Activated T-cell treated with anti-CD3 and anti-CD28 coated beads, Interleukin-2, amount 50 U/mL, for 72 hours (primary cell): ENCODE measurements at places on chromosomes 7 and 10. TPM values are rescaled to one million over a fixed set of nuclear protein-coding genes. Genes with fewer than 3 reads are reported as not detected.

DNA sequence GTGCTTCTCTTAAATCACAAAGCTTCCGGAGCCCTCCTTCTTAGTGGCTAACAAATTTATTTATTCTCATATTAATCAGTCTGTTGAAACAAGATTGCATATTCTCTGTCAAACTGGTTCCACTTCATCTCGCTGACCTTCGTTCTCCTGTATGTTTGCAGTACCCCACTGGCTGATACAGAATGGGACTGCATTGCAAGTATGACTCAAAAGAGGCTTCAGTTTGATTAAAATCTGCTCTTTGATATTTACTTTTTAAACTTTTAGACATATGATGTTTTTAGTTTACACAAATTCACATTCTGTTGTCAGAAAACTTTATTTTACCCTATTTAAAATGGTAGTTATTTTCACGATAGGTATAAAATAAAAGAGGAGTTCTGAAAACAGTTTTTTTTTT lies 14.3 kb upstream of the ARHGAP12 start:
- no peak overlapping the region for H3K4me3 ChIP-seq
- no peaks in the 10 kb centered on the region for H3K36me3 ChIP-seq
- H3K27me3 ChIP-seq: no peaks in the 10 kb centered on the region
- peaks cover 4% of the 10 kb centered on the region for H3K4me1 ChIP-seq

Gene LDB3
- total RNA-seq: 0.16 TPM

DNA sequence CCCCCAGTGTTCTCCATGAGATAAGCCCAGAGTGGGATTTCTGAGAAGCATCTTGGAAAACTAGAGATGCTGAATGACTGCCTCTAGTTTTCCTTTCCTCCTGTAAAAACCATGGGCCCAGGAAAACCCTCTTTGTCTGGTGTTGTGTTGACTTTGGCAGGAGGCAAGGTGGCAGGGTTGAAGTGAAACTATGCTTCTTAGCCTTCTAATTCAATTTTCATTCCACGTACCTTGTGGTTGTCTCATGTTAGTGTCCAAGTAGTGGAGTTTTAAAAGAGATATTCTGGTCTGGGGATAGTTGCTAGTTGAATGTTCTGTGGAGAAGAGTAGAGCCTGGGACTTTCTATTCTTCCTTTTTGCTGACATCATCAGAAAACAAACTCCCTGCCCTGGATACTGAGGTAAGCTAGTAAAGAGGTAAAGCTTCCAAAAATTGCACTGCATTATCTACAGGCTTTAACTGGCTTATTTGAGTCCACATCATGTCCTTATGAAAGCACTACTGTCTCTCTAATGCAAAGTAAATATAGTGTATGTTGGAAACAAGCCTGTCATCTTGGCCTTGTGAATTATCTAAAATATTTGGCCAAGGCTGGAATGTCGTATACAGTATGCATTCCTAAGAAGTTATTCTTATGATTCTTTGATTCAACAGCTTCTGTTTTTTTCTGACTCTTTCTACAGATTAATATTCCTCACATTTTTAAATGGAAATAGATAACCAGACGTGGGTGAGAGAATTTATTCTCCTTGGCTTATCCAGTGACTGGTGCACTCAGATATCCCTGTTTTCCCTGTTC lies at the start of gene OR2F2:
TSS of gene OR2F2 (plus strand) at position 708 of the 800 bp plus-strand sequence. CDS start at position 708, 0 bp downstream.
- H3K27ac ChIP-seq: no peak within 1 kb of the TSS
- peaks cover 10% of the 10 kb centered on the region for H3K27me3 ChIP-seq

GRCh38 chr7:66047426-66047825 lies 28.2 kb upstream of the ASL start:
- no peaks in the 10 kb centered on the region for H3K36me3 ChIP-seq
- H3K27me3 ChIP-seq: peaks cover 14% of the 10 kb centered on the region
- no peaks in the 10 kb centered on the region for H3K4me1 ChIP-seq
- no peak overlapping the region for H3K27ac ChIP-seq

- no peak overlapping the region for H3K27ac ChIP-seq
- DNase-seq: no peak
- H3K36me3 ChIP-seq: peaks cover 2% of the 10 kb centered on the region
- H3K27me3 ChIP-seq: no peaks in the 10 kb centered on the region
- H3K4me1 ChIP-seq: no peaks in the 10 kb centered on the region
- no peak overlapping the region for H3K4me3 ChIP-seq
These were observed 770.4 kb downstream of the TNS3 start for GRCh38 chr7:46811529-46811928.

Gene IGFBP3
- 2.0 TPM for total RNA-seq

Gene OR2A12
- total RNA-seq: not detected

Gene CALML3
- total RNA-seq: not detected

Gene ITGA8
- total RNA-seq: not detected

GRCh38 chr7:116231949-116232348 lies 21.6 kb downstream of the TES start:
- peaks cover 70% of the 10 kb centered on the region for H3K4me1 ChIP-seq
- H3K27me3 ChIP-seq: no peaks in the 10 kb centered on the region
- H3K27ac ChIP-seq: peak overlapping the region; percentile 48
- peak overlapping the region; percentile 19 for H3K4me3 ChIP-seq

- H3K27me3 ChIP-seq: peaks cover 20% of the 10 kb centered on the region
- no peaks in the 10 kb centered on the region for H3K36me3 ChIP-seq
- H3K4me1 ChIP-seq: no peaks in the 10 kb centered on the region
These were observed 141.5 kb upstream of the CAV2 start for GRCh38 chr7:116357781-116358670.

Gene PRR15
- not detected for total RNA-seq

GRCh38 chr7:35694161-35694783 lies 663 bp downstream of the HERPUD2 start:
- no peaks in the 10 kb centered on the region for H3K27me3 ChIP-seq
- peak; percentile 41 for DNase-seq
- H3K4me3 ChIP-seq: peak overlapping the region; percentile 88
- peaks cover 64% of the 10 kb centered on the region for H3K4me1 ChIP-seq

DNA sequence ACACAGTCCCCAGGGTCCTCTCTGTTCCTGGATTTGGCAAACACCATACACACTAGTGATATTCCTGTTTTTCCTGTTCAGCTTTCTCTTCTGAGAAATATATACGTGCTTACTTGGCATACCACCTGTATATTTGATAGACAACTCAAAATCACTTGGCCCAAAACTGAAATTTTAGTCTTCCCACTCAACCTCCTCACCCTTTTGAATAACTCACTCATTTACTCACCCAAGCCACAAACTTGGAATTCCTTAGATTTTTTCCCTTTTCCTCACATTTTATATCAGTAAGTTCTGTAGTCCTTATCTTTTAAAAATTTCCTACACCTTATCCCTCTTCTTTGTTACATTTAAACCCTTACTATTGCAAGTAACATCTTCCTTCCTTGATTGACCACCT lies 143.4 kb downstream of the PPP1R3A start:
- H3K27me3 ChIP-seq: no peaks in the 10 kb centered on the region
- DNase-seq: no peak
- no peak overlapping the region for H3K4me3 ChIP-seq
- H3K36me3 ChIP-seq: no peaks in the 10 kb centered on the region

Gene SLC18A3
- total RNA-seq: not detected

DNA sequence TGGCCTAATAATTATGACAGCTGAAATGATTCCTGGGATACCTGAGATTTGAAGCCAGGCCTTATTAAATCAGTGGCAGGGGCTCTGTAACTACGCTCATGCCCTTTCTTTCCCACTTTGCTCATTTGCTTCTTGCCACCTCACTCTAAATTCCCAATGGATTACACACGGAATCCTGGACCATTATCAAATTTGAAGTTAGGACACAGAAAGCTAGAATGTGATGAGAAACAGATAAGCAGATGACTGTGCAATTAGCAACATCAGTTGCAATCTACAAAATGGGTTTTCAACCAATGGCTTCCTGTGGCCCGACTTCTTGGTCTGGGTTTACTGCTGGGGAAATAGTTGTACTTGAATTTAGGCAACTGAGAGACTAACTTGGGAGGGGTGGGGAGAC lies 374.3 kb downstream of the INHBA start:
- no peak overlapping the region for H3K27ac ChIP-seq
- no peaks in the 10 kb centered on the region for H3K27me3 ChIP-seq
- H3K4me3 ChIP-seq: no peak overlapping the region
- no peaks in the 10 kb centered on the region for H3K4me1 ChIP-seq

GRCh38 chr10:93701866-93702209 lies 554 bp downstream of the FRA10AC1 start:
- H3K27ac ChIP-seq: no peak overlapping the region
- peaks cover 42% of the 10 kb centered on the region for H3K4me1 ChIP-seq
- H3K36me3 ChIP-seq: peaks cover 4% of the 10 kb centered on the region
- no peak overlapping the region for H3K4me3 ChIP-seq

DNA sequence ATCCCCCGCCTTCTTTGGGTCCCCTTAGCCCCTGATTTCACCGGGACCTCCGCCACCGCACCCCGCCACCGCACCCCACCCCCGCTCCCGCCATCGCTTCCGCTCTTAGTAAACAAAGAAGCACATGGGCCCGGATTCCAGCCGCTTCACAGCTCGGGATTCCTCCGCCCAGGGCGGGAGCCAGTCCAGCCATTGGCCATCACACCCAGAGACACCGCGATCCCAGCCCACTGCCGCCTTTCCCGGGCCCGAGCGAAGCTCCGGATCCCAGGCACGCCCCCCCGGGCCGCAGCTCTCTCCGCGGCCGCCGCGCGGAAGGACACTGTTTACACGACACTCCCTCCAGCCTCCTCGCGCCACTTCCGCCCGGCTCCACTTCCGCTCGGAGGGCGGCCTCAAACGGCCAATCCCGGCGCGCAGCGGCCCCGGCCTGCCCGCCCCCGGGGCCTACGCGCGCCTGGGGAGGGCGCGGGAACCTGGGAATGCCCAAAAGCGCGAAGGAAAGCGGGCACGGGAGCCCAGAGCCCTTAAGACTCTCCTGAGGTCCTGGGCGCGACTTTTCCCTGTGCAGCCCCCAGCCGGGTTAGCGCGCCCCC lies 679 bp downstream of the MCM7 start:
- peak; percentile 90 for DNase-seq
- H3K27ac ChIP-seq: peak overlapping the region; percentile 93

GRCh38 chr10:78657163-78657861 lies 411.5 kb upstream of the ZMIZ1 start:
- H3K27ac ChIP-seq: no peak overlapping the region
- H3K36me3 ChIP-seq: no peaks in the 10 kb centered on the region
- no peaks in the 10 kb centered on the region for H3K4me1 ChIP-seq
- no peak overlapping the region for H3K4me3 ChIP-seq

DNA sequence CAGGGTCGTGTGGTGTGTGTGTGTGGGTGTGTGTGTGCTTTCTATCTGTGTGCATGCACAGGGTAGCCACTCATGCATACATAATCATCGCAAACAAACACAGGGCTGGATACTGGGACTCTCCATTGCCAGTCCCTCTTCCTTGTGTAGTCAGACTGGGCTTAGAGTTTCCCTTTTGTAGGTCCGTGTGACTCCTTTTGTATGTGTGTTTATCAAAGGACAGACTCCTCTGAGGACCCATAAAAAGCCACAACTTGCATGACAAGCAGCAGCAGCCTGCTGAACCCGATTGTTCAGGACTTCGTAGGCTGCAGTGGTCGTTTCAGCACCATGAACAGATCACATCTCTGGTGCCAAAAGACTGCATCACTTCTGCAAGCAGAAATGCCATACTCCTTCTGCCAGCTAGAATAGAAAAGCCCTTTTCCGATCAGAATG lies 895 bp downstream of the VSTM2A start:
- H3K4me3 ChIP-seq: no peak overlapping the region
- peaks cover 41% of the 10 kb centered on the region for H3K27me3 ChIP-seq
- no peaks in the 10 kb centered on the region for H3K4me1 ChIP-seq
- no peak overlapping the region for H3K27ac ChIP-seq

Gene TMEM196
- total RNA-seq: not detected

Gene CPEB3
- total RNA-seq: 2.2 TPM

- no peak overlapping the region for H3K4me3 ChIP-seq
- H3K4me1 ChIP-seq: no peaks in the 10 kb centered on the region
- DNase-seq: no peak
- H3K27ac ChIP-seq: no peak overlapping the region
- H3K27me3 ChIP-seq: no peaks in the 10 kb centered on the region
These were observed 52.0 kb downstream of the MMRN2 start for GRCh38 chr10:86905429-86905828.

Gene HABP2
- not detected for total RNA-seq

Gene ACTL6B
- not detected for total RNA-seq

DNA sequence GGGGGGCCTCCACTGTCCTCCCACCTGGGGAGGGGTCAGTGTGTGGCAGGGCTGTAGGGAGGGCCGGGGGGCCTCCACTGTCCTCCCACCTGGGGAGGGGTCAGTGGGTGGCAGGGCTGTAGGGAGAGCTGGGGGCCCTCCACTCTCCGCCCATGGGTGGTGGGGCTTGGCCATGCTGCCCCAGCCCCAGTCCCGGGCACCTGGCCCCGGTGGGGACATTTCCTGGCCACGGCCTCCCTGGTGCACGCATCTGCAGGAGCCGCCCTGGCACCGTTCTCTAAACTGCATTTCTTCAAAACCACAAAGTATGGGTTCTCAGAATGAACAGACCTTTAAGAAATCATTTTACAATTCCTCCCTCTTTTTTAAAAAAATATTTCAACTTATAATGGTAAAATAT lies 89.3 kb upstream of the PDGFA start:
- H3K4me3 ChIP-seq: peak overlapping the region; percentile 68
- peaks cover 84% of the 10 kb centered on the region for H3K4me1 ChIP-seq
- peak overlapping the region; percentile 81 for H3K27ac ChIP-seq
- peak; percentile 49 for DNase-seq

Gene TTYH3
- total RNA-seq: 30.0 TPM

- peaks cover 50% of the 10 kb centered on the region for H3K27me3 ChIP-seq
- no peak overlapping the region for H3K4me3 ChIP-seq
- DNase-seq: no peak
- no peak overlapping the region for H3K27ac ChIP-seq
These were observed 38.5 kb upstream of the EBF3 start for GRCh38 chr10:130002606-130003005.

GRCh38 chr10:122188706-122189105 lies 82.4 kb upstream of the BTBD16 start:
- DNase-seq: no peak
- no peaks in the 10 kb centered on the region for H3K4me1 ChIP-seq
- H3K36me3 ChIP-seq: no peaks in the 10 kb centered on the region
- H3K27ac ChIP-seq: no peak overlapping the region

- peaks cover 9% of the 10 kb centered on the region for H3K4me1 ChIP-seq
- DNase-seq: peak; percentile 30
- H3K36me3 ChIP-seq: no peaks in the 10 kb centered on the region
- no peaks in the 10 kb centered on the region for H3K27me3 ChIP-seq
- no peak overlapping the region for H3K4me3 ChIP-seq
- H3K27ac ChIP-seq: no peak overlapping the region
These were observed 2.4 kb upstream of the CNOT4 start for GRCh38 chr7:135512135-135512887.

DNA sequence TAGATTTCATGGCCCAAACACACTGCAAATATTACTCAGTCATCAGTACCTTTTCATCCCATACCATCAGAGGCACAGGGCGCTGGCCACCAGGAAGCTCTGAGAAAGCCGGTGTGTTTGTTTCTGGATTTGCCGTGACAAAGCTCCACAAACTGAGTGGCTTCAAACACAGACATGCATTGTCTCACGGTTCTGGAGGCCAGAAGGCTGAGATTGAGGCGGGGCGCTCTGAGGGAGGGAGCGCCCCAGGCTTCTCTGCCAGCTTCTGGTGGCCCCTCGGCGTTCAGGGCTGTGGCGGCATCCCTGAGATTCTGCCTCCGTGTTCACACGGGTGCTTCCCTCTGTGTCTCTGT lies 3.7 kb upstream of the TTYH3 start:
- no peak overlapping the region for H3K4me3 ChIP-seq
- H3K4me1 ChIP-seq: peaks cover 7% of the 10 kb centered on the region
- no peak overlapping the region for H3K27ac ChIP-seq
- H3K36me3 ChIP-seq: no peaks in the 10 kb centered on the region

GRCh38 chr7:43754596-43754995 lies 3.9 kb upstream of the BLVRA start:
- H3K36me3 ChIP-seq: no peaks in the 10 kb centered on the region
- H3K4me1 ChIP-seq: peaks cover 52% of the 10 kb centered on the region
- H3K27ac ChIP-seq: no peak overlapping the region
- H3K27me3 ChIP-seq: peaks cover 29% of the 10 kb centered on the region
- no peak for DNase-seq
- no peak overlapping the region for H3K4me3 ChIP-seq
